Stimulated activated CD4-positive, alpha-beta T cell treated with anti-CD3 and anti-CD28 coated beads, Interleukin-4, amount 100 ng/mL, for 1 hour (primary cell): ENCODE measurements at places on chromosomes 4 and X.
A peak's percentile ranks its signal among the peaks of the same experiment; 100 is the strongest.

DNA sequence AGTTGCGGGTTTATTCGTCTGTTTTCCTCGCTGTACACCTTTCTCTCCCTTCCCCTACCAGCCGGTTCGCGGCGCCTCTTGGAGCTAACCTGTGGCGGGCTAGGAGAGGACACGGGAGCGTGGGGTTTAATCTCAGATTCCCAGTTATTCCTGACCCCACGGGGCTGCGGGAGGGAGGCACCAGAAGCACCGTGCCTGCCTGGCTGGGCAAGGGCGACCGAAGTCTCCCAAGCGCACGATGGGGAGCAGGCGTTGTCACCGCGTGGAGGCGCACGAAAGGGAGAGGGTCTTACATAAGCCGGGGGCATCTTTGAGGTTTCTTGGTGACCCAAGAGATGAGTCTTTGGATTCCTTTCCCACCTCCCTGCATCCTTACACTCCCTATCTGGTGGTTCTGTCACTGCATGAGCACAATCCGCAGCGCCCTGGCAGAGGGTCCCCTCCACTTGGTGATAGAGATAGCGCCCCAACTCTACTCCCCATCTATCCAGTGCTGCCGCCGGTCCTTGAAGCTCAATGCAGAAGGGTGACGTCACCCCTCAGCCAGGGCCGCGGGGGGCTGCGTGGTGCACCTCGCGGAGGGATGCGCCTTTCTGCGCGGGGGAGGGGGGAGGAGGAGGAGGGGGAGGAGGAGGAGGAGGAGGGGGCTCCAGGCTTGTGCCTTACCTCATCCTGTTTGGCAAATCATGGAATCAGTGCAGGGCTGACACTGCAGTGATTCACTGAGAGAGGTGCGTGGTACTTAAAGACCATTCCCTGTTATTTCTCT lies 793 bp downstream of the TSPAN7 start:
- DNase-seq, result peak; percentile 4

DNA sequence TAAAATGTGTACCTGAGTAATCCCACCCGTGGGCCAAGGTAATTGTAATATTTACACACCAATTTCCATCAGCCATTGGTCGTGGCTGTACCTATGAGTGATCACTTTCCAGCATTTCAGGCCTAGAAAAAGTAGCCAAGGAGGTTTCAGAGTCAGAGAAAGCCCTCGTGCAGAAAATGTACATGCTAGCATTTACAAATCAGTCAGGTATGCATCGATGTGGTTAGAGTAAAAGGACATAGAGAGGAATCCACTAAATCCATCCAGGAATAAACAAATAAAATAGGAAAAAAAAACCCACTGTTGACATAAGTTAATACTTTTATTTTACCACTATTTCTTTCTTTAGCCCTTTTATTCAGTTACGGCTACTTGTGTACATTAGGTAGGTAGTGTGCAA lies 256.8 kb downstream of the TRIML1 start:
- DNase-seq, result no peak

- DNase-seq, result no peak
Observed at GRCh38 chrX:42028109-42028508, 104.8 kb upstream of the CASK start.

GRCh38 chr4:112532267-112532666 lies 16.3 kb upstream of the NEUROG2 start:
- DNase-seq, result no peak

DNA sequence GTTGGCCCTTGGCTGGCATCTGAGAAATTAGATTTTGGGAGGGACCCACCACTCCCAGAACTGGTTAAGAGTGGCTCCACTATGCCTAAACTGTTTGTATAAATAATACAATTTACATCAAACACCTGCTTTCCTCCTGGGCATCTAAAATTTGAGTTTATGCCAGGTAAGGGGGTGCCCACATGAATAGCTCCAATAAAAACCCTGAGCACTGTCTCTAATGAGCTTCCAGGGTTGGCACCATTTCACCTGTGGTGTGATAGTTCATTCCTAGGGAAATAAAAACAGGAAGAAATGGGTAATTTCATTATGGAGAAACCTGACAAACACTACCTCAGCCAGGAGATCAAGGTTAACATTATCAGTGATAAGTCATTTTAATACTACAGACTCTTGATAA lies 119.7 kb downstream of the FRYL start:
- DNase-seq, result no peak

DNA sequence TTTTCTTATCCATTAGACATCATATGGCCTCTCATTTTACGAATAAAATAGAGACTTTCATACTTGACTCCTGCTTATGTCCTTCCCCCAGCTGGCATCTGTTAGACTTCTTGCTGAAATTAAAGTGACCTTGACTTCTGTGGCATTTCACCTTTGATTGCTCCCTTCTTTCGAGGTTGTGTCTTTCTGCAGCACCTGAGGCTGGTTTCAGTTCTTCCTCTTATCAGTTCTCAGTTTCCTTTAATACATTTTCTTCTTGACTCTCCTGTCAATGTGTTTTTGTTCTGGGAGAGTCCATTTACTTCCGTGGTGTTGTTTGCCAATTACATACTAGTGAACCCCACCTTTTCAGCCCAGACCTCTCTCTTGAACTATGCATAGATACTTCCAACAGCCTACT lies 81.6 kb downstream of the RBPJ start:
- DNase-seq, result no peak

DNA sequence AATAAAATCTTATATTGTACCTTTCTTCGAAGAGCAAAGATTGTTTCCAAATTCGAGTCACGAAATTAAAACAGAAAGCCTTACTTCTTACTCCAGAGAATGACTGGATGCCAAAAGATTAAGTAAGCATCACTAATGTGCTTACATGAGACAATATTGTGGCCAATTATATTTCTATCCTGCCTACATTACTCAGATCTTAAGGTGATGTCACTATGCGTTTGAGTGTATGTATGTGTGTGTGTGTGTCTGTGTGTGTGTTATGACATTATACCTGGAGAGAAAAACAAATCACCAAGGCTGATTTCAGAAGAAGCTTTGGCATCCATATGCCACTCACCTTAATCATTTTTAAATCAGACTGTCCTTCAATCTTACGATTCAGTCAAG lies 556.3 kb downstream of the PPARGC1A start:
- no peak for DNase-seq

GRCh38 chr4:105196523-105197145 lies 50.0 kb downstream of the TET2 start:
- no peak for DNase-seq

DNA sequence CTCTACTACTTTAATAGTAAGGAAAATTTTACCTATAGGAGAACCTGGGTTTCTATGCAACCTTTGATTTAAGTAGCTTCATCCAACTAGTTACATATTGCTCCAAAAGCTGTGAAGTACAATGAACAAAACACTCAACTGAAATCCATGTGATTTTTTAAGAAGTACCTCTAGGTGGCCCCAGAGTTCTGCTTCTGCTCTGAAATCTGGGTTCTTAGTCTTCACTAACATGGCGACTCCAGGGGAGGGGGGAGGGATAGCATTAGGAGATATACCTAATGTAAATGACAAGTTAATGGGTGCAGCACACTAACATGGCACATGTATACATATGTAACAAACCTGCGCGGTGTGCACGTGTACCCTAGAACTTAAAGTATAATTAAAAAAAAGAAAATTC lies 73.4 kb upstream of the MAGEB2 start:
- no peak for DNase-seq

DNA sequence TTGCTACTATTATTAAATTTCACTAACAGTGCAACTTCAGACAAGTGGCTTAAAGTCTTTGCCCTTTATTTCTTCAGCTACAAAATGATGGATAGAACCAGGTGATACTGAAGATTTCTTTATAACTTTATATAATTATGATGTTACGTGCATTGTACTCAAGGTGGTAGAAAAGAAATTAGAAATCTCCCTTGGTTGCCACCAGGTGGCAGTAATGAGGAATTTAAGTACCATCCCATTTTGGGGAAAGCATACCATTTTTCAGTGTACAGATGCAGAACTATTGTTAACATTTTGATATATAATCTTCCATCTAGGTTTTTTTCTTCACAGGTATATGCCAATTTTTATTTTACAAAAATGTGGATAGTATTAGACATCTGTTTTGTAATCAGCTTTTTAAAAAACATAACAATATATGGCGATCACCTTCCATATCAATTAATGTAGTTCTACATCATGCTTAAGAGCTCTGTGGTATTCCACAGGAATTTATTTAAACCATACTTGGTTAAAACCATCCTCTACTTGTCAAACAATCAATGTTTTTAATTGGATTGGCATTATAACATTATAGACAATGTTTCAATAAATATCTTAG lies 37.7 kb upstream of the RAB33B start:
- no peak for DNase-seq

GRCh38 chrX:125769628-125770027 lies 396.5 kb downstream of the DCAF12L2 start:
- no peak for DNase-seq

- DNase-seq, result no peak
Observed at GRCh38 chrX:55619547-55619946, 3.7 kb upstream of the FOXR2 start.

DNA sequence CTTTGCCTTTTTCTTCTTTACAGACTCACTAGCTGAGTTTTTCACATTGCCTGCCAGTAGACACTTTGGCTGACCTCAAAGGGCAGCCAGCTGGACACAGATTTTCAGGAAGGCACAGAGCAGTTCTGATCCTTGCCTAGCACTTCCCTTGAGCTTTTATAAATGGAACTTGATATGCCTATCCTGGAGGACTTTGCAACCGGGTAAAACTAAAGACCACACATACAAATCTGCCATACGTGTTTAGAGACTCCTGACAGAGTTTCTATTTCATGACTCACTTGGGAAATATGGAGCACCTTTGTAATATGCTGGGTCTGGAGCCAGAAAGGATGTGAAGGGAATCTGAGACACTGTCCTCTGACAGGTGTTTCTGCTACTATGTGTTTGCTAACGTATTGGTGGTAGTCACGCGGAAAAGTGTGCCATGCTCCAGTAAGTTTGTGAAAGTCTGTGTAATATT lies 56.7 kb upstream of the RASSF6 start:
- DNase-seq, result no peak
